ENCODE measurements at places on chromosomes 4 and X.

DNA sequence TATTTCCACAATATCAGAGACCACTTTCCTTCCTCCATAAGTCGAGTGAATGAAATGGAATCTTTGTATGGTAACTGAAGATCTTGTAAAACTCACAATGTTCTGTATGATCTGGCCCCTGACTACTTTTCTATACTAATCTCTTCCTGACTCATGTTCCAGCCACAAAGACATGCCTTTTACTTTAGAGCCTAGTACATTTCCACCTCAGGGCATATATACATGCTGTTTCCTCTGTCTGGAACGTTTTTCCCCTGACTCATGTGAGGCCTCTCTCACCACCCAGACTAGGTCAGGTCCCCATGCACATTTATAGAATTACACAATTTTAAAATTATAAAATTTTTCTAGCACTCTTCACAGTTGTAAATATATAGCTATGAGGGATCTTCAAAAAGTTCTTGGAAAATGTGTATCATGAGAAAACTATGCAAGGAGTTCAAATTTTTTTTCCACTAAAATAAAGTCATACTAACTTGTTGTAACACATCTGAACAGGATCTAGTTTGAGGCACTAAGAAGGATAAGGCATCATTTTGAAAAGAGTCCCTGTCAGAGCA, 208.8 kb downstream of the SH2D1A start:
- DNase-seq: no peak

DNA sequence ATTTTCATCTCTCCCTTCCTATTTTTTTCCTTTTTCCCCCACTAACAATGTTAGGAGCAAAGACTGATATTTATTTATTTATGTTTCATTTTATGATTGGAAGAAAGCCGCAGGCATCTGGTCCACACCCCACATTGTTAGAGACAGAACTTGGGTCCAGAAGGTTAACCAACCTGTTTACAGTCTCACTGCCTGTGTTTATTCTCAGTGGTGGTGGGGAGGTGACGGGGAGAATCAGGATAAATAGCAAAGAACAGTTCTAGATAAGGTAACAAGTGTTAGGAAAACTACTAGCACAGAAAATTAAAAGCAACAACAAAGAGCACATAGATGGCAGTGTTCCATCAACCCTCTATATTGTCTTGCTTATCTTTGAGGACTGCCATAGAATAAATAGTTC, 301.7 kb upstream of the DIPK2B start:
- DNase-seq: no peak

DNA sequence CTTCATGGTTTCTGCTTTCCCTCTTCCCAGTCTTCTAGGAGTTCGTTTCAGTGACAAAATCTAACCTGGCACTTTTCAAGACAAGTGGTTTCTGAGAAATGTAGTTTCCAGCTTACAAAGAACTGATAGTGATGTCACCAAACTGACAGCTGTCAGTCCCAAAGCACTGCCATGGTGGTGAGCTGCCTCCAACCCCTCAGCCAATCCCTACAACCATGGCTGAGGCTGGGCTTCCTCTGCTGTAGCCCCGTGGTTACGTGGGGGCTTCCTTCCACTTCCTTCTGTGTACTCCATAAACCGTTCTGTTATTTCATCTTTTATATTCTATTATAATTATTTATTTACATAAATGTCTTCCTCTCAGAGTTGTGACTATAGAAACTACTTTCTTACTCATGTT, 198.6 kb upstream of the AGA start:
- DNase-seq: no peak

GRCh38 chrX:10901290-10901633, 209.9 kb upstream of the HCCS start:
- DNase-seq: no peak

DNA sequence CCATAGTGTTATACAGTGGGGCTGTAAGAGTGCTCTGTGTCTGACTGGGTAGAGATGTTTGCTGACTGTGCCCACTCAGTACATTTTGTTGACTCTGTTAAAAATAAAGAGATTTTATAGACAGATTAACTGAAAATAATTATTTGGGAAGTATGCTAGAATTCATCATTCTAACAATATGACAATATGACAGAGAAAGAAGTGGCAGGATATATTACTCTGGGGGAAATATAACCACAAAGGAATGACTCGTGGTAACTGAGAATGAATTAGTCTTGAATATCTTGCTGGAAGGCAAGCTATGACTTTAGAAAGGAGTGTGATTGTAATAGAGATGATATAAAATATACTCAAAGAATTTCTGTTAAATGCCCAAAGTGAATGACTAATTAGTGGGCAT, 46.8 kb downstream of the TMEM165 start:
- no peak for DNase-seq

DNA sequence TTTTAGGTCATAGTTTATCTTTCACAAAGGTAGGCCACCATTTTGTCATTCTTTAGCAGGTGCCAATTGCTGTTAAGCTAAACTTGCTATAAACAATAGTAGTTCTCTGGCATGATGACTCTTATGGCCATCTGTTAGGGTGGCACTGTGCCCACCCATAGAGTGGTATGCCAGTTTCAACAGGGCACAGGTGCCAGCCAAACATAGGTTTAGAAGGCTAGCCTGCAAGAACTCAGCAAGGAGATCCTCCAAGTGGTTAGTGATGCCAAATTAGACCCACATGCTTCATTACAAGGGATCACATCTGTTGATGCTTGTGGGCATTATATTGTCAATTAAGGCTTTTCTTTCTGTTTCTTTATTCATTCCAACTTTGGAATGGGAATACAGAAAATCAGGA, 204.5 kb downstream of the FMR1NB start:
- DNase-seq: no peak

DNA sequence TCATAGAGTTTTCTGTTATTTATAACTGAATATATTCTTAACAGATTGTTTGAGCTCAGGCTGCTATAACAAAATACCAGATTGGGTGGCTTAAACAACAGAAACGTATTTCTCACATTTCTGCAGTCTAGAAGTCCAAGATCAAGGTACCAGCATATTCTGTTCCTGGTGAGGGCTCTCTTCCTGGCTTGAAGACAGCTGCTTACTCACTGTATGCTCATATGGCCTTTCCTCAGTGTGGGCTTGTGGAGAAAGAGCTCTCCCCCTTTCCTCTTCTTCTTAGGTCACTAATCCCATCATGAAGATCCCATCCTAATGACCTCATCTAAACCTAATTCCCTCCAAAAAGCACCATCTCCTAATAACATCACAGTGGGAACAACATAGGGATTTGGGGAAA, 117.8 kb downstream of the RASGEF1B start:
- no peak for DNase-seq

DNA sequence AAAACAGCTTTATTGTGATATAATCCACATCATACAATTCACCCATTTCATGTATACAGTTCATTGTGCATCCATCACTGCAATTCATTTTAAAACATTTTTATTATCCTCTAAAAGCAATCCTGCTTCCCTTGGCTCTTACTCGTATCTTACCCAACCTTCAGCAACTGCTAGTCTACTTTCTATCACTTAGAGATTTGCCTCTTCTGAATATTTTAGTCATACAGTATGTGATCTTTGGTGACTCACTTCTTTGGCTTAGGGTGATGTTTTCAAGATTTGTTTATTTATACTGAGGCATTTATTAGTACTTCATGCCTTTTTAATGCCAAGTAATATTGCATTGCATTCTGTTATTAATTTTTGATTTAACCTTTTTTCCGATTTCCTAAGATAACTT, 15.0 kb upstream of the MSMO1 start:
- DNase-seq: no peak

DNA sequence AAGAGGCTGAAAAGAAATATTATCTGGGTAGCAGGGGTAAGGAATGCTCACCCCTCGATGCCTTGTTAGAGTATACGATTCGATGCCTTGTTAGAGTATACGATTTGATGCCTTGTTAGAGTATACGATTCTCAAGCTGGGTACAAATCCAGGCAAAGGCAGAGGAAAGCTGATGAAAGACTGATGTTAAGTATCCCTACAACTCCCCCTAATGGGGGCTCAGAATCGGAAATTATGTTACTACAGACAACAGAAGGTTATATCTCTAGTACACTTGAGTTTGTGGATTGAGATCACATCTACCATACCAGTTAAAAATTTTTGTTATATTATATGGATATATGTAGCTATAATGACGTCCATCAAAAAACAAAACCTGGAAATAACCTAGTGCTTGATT, 4.8 kb downstream of the LRRC66 start:
- DNase-seq: no peak

DNA sequence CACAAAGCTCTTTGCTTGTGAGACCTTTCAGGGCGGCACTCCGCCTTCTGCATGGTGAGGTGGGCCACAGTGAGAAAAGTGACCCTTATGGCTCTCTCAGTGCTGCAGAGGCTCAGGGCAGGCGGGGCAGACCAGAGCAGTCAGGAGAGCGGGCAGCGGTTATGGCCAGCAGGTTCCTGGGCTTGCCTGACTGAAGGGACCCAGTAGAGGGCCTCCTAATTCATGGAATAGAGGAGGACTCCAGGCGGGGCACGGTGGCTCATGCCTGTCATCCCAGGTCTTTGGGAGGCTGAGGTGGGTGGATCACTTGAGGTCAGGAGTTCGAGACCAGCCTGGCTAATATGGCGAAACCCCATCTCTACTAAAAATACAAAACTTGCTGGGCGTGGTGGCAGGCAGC, 91.4 kb downstream of the CLNK start:
- DNase-seq: no peak

- no peak for DNase-seq
Measured at GRCh38 chr4:10183462-10183861, 66.9 kb upstream of the WDR1 start.

DNA sequence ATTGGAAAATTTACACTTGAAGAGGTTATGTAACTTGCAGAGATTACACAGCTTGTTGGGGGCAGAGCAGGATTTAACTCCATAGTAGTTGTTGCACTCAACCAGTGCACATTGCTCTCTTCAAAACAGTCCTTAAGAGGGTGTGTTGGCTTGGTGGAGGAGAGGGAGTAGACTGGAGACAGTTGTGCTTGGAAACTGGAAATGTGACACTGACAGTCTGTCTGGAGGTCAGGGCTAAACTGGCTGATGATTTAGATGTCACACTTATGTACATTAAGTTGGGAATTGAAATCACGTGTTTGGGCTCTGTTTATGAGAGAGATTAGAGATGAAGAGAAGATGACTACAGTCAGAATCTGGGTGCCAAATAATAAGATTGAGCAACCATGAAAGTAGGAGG, 32.9 kb downstream of the CCSER1 start:
- no peak for DNase-seq

GRCh38 chrX:68499543-68500504, 973 bp downstream of the YIPF6 start:
- no peak for DNase-seq

GRCh38 chr4:32841217-32841616, 2121.0 kb downstream of the PCDH7 start:
- DNase-seq: no peak

GRCh38 chrX:53458082-53458481, 23.9 kb upstream of the HSD17B10 start:
- DNase-seq: no peak

DNA sequence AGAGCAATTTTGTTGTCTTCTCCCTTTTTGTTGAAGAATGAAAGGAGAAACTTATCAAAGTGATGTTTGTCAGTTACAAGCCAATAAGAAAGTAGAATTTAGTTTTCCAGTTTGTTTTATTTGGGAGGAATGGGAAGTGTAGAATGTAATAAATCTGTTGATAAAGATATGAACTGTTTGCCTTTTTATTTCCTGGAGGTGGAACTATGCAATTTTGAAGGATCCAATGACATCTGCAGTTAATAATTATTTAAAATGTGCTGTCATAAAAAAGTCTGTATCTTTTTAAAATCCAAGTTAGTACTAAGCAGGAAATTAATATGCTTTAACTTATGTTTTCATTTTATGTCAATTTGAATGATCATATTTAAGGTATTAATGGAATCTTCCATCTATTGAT, 44.9 kb downstream of the PF4 start:
- DNase-seq: no peak

DNA sequence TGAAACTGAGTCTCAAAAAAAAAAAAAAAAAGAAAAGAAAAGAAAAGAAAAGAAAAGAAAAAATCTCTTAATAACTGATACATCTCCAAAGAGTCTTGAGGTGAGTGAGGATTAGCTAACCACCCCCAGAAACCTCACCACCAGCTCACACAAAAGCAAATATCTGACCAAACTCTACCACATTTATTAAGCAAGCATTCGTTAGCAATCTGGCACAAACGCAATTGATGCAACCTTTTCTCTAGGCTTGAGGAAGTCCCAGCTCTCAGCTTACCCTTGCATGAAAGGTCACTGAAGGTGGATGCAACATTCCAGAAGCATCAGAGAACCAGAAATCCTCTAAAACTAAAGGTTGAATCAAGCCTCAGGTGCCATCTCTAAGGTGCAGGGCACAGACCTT, 231.9 kb upstream of the BCOR start:
- no peak for DNase-seq

GRCh38 chr4:52752936-52753335, 1.7 kb upstream of the ERVMER34-1 start:
- no peak for DNase-seq

DNA sequence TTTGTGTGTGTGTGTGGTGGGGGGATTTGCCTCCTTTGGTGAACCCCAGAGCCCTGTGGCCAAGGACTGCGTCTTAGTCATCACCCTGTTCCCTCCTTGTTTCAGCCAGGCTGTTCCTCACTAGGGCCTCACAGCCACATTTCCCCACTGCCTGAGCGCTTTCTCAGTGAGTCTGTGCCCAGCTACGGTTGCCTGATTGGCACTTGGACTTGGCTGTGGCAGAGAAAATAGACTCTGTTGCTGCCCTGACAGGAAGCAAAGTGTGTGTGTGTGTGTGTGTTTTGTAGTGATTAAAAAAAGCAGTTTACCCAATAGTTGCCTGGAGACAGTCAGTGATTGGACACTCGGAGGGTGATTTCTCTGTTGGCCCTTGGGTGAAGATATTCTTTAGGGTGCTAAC, 113.0 kb downstream of the UCHL1 start:
- DNase-seq: no peak

DNA sequence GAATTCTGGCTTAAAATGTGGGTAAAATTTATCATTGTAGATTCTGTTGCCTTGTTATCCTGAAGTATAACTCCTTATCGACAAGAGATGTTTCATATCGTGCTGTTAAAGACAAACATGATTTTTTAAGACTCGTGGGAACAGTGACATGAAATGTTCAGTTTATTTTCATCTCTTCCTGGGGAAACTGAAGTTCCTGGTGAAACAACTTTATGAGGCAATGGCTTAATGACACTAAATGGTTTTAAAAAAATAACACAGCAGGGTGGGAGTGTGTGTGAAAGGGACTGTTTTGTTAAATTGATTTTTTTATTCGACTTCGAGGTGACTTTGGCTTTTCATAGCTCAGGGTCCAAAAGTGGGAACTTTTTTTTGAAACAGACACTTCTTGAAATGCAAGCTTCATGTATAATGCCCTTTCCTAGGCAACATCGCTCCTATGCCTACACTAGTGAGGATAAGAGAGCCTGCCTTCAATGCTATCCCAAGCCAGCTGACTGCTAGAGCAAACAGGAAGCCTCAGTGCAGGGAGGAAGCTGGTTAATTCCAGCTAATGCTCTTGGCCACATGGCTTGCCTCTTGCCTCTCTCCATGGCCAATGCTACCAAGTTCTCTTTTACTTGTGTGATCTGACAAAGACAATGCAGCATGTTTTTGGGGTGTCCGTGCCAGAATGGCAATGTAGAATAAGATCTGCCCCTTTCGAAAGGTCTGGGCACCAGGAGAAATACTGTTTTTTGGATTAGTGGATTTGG, 80.9 kb upstream of the PLAC1 start:
- no peak for DNase-seq

- no peak for DNase-seq
Measured at GRCh38 chr4:34363842-34364241, 1880.5 kb downstream of the ARAP2 start.

GRCh38 chr4:95288552-95288951, 260.2 kb downstream of the UNC5C start:
- DNase-seq: no peak
